Right lung (tissue), 10 donors: ENCODE measurements at places on chromosomes 1 and 21. TPM values are rescaled to one million over a fixed set of nuclear protein-coding genes. Genes with fewer than 3 reads are reported as not detected.
A peak's percentile ranks its signal among the peaks of the same experiment; 100 is the strongest.

Gene MANEAL
- 4.4 TPM for polyA plus RNA-seq

Gene DAB1
- 0.87 TPM for polyA plus RNA-seq

Gene YRDC
- polyA plus RNA-seq, result 11.0 TPM

Gene SLAMF1
- not detected for polyA plus RNA-seq

Gene ITLN2
- not detected for polyA plus RNA-seq

Gene DDR2
- 45.5 TPM for polyA plus RNA-seq

DNA sequence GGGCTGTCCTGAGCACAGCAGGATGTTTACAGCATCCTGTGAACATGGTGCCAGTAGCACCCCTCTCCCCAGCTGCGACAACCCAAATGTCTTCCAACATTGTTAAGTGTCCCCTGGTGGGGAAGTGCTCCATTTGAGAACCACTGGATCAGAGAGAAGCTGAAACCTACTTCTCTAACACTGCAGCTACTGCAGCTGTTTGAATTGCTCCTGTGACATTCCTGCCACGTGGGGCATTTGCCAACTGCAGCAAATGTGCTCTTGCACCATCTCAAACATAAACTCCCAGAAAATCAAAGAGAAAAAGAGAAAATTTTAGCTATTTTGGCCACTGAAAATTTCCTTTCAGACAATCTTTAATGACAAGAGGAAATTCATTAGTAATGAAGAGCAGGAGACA is 11.0 kb downstream of the SLC2A5 start:
- no peak for DNase-seq

DNA sequence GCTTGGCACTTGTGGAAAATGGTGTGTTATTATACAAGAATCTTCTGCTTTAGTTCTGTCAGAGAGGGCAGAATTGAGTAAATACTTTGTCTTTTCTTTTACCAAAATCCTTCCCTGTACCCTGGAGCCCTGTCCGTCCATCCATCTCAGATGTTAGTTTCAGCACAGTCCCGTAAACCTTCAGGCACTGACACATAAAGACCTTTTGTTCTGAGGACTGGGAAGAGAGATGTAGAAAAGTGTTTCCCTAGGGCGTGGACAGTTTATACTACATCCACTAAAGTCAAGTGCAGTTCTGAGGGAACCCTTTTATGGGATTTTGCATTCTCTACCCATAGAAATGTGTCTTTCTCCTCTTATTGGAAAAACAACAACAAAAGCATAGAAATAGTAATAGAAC is 162.4 kb downstream of the PDE4B start:
- no peak for DNase-seq

DNA sequence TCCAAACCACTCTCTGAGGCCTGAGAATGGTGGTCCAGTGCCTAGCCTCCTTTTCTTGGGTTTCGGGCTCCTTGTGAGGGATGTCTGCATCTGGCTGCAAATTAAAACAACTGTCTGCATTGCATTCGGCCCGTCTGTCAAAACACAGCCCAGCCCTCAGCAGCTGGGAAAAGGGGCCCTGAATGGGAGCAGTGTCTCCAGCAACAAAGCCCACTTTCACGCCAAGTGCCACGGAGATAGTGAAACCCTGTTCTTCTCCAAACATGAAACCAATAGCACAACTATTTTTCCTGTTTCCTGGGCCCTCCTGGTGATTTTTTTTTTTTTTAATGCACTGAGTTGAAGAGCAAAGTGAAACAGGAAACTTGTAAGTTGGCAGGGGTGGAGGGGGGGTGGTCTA is 138.4 kb downstream of the PLXNA2 start:
- no peak for DNase-seq

GRCh38 chr1:86866665-86867064 is 47.3 kb downstream of the SELENOF start:
- no peak for DNase-seq

GRCh38 chr1:186512698-186513457 is 52.0 kb upstream of the PDC start:
- no peak for DNase-seq

GRCh38 chr1:217230412-217230811 is 400.5 kb downstream of the GPATCH2 start:
- no peak for DNase-seq

GRCh38 chr1:39898648-39899603 is 2.8 kb downstream of the MYCL start:
- peak; percentile 62 for DNase-seq

DNA sequence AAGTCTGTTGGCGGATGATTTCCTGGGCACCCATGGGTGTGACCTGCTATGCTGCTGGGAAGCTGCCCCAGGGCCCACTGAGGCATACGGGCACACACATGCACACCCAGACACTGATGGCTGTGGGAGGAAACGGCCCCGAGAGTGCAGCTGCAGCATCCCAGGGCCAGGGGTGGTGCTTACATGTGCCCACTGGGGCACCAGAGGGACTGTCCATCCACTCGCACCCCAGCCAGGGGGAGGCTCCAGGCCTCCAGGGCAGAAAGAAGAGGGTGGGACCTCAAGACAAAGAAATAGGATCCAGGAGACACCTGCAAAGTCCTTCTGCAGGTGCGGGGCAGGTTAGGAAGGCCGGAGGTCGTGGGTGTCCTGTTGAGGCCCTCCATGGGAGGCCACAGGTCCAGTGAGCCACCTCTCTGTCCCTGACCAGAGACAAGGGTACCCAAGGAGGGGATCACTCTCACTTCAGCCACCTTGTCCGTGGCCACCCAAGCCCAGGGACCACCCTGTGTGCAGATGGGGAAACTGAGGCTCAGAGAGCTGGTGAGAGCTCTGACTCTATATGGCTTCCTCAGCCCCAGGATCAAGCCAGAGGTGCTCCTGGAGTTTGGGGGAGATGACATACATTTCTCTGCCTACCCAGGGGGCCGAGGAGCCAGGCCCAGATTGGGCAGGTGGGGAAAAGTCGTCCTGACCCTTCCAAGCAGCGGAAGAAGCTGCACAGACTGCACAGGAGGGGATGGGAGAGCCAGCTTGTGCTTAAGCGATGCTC is 57.1 kb downstream of the WNT9A start:
- no peak for DNase-seq

DNA sequence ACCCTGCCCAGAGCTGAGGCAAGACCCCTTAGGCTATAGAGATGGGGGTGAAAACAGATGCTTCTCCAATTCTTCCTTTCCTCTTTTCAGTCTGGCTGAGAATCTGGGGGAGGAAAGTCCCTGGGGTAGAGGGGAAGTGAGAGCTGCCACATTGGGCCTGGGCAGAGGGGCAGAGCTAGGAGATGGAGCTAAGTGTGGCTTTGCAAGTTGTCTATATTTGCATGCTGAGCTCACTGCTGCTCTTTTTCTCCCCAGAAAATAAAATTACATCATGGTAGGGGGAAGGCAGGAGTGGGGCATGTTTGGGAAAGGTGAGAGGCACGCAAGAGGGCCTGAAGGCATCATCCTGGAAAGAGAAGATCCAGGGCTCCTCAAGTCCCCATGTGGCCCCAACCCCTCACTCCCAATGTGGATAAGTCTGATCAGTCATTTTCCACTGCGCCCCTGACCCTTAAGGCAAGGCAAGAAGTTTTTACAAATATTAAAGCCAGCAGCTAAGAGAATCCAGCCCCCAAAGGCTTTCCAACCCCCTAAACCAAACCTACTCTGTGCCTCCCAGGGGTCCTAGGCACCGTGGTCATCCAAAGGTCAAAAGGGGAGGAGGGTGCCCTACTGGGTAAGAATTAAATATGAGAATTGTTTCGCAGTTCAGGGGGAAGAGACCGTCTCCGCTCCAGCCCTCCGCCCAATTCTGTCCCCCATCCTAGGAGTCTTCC is 500 bp upstream of the PEA15 start:
- DNase-seq, result no peak

DNA sequence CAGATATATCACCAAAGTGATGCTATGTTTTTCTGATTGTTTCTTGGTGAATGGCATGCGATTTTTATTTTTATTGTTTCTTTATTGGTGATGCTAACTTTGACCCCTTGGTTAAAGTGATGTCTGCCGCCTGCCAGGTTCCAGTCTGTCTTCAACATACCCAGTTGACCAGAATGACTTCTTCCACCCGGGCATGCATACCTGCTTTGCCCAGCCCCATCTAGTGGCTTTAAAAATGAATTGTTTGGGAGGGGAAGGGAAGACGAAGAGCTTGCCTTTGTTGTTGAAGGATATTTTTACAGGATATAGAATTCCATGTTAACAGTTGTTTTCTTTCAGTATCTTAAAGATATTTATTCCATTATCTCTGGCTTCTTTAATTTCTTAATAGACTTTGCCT is 65.1 kb downstream of the ATG4C start:
- DNase-seq, result no peak

DNA sequence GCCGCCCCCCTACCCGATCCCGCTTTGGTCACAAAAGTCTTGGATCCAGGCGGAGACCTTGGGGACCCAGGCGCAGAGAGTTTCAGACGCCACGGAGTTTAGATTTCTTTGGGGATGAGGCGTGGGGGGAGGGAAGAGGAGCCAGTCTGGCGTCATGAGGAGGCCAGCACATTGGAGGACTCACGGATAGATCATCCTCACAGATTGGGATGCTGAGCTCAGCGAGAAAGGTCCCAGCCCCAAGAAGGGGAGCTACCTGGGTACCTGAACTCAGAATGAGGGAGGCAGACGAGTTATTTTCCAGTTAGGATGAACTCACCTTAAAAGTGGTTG is 393 bp downstream of the ELAPOR1 start:
- DNase-seq, result no peak

DNA sequence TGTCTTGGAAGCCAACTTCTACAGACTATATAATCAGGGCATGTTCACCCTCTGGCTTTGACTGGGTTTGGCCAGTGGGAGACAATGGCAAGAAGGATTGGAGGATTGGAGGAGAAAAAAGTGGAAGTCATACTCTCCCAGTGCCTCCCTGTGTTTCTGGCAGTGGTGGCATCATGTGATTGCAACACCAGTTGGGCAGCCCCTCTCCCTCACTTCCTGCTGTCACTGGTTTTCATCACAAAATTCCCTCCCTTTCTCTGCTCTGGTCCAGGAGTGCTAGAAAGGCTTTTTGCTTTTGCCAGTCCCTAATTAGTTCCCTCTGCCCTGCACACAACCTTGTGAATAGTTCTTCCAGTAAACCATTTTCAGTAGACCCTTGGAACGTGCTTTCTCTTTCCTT is 3.7 kb upstream of the QSOX1 start:
- no peak for DNase-seq

DNA sequence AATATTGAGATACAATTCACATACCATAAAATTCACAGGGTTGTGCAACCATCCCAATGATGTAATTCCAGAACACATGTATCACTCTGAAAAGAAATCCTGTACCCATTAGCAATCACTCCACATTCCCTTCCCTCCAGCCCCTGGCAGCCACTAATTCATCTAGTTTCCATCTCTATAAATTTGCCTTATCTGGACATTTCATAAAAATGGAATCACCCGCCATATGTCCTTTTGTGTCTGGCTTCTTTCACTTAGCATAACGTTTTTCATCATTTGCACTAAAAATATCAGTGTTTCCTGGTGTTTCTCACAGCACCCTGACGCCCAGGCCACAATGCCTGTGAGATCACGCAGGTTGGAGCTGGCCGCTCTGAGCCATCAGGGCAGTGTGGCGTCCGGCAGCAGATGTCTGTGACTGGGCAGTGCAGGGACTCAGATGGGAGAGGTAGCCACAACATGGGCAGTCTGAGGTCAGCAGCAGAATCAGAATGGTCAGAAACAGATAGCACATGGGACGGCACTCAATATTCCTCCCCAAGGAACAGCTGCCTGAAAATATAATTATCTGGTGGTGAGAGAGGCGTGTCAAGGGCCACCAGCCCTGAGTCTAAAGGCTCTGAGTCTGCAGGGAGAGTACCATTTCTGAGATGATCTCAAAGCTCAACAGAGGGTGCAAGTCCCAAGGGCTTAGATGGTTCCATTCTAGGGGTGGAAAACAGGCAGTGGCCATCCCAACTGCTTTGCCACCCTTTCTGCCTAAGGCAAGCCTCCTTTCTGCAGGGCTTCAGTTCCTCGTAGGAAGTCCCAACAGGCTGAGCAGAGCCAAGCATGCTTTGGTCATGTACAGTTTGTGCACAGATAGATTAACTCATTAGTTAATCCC is 129.4 kb upstream of the EDN2 start:
- DNase-seq, result peak; percentile 57

GRCh38 chr1:162736184-162736583 is 54.3 kb upstream of the HSD17B7 start:
- no peak for DNase-seq

- DNase-seq, result no peak
Observed at GRCh38 chr1:236875975-236876374, 80.9 kb downstream of the MTR start.

GRCh38 chr21:39715804-39716397 is 29.1 kb upstream of the IGSF5 start:
- no peak for DNase-seq

DNA sequence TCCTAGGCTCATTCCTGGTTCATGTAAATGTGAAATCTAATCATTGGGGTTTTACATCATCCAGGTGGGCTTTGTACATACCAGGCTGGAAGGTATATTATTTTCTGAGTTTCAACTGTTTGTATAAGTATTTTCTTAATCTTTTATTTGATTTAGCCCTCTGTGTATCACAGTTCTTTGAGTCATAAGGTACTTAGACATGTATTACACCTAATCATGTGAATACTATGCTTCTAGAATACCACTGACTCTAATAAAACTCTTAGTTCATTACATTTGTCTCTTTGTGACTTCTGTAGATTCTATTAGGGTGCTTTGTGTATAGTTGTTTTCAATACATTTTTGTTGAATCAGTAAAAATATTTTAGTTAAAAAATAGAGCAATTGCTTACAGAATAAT is 92.8 kb downstream of the ZFYVE9 start:
- DNase-seq, result no peak

DNA sequence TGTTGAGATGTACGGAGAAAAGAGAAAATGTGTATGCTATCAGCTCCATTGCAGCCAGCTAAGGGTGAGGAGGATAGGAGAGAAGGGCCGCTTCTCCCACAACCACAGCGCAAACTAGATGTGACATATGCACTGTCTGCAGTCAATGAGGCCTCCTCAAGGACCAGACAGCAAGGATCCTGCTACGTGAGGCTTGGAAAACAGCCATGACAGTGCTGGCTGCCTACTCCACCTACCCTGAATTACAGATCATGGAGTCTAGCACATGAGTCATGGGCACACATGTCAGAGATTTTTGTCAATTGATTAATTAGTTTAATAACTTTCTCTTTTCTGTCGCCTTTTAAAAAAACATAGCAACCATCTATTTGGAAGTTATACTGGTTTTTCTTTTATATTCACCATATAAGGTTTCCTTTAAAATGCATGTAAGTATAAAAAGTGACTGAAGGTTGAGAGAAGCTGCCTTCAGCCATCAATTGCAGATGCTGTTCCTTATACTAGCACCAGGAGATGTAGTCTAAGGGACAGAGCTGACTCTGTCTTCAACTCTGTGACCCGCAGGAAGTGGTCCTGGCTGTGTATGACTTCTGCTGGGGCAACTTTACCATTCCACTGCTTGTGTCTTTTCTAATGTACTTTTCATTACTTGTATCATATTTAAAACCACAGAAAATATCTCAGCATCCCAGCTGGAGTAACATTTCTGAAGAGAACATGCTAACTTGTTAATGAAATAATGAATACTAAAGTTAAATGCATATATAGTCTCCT is 3.1 kb downstream of the VPS26C start:
- DNase-seq, result no peak

GRCh38 chr1:90434460-90434859 is 282.6 kb downstream of the BARHL2 start:
- DNase-seq, result no peak

- peak; percentile 55 for DNase-seq
Observed at GRCh38 chr1:119046785-119047438, 58.8 kb upstream of the TBX15 start.
